ENCODE measurements at places on chromosomes 6 and 20. TPM values are rescaled to one million over a fixed set of nuclear protein-coding genes. Genes with fewer than 3 reads are reported as not detected.

CALHM4 gene
- not detected for total RNA-seq

TFAP2A gene
- 18.7 TPM for total RNA-seq

PYGB gene
- 121 TPM for total RNA-seq

ZBP1 gene
- 0.07 TPM for total RNA-seq

SRSF12 gene
- 0.80 TPM for total RNA-seq

SERPINB1 gene
- total RNA-seq, result 50.6 TPM

HAO1 gene
- total RNA-seq, result not detected

ROS1 gene
- total RNA-seq, result 0.18 TPM

ECI2 gene
- 74.3 TPM for total RNA-seq

CST2 gene
- 0.44 TPM for total RNA-seq
